T1000 (cell line): ENCODE measurements at places on chromosomes 5 and 9.

GRCh38 chr9:72753266-72753893 lies 199.5 kb downstream of the ALDH1A1 start:
- DNase-seq: no peak

DNA sequence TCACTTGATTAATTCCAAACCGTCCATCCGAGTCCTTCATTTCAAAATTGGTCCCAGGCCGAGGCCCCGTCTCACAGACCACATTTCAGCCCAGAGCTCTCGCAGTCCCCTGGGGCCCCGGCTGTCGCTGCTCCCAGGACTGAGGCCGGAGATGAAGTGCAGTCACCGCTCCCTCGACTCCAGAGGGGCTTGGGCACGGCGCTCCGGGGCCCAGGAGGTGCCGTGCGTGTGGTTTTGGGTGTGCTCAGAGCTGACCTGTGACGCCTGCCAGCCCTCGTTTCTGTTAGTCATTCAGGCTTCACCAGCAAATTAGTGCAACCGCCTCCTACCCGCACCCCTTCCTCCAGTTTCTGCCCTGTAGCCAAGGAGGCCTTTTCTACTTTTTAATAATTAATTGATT lies 48.7 kb upstream of the PHYKPL start:
- no peak for DNase-seq

DNA sequence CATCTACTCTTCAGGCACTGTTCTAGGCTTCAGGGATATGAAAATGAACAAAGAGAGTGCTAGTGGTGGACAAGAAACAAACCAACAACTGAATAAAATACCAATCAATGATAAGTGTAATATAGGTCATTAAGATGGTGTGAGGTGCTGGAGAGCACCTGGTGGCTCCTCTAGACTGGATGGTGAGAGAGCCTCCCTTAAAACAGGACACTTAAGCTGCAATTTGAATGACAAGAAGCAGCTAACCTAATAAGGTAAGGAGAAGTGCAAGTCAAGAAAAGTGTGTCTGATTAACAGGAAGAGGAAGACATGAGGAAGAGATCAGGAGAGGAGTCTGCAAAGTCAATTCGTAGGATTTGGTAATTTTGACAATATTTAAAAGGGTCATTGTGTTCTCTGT lies 23.1 kb downstream of the JAKMIP2 start:
- no peak for DNase-seq

GRCh38 chr5:42321785-42322184 lies 101.5 kb upstream of the GHR start:
- DNase-seq: no peak

DNA sequence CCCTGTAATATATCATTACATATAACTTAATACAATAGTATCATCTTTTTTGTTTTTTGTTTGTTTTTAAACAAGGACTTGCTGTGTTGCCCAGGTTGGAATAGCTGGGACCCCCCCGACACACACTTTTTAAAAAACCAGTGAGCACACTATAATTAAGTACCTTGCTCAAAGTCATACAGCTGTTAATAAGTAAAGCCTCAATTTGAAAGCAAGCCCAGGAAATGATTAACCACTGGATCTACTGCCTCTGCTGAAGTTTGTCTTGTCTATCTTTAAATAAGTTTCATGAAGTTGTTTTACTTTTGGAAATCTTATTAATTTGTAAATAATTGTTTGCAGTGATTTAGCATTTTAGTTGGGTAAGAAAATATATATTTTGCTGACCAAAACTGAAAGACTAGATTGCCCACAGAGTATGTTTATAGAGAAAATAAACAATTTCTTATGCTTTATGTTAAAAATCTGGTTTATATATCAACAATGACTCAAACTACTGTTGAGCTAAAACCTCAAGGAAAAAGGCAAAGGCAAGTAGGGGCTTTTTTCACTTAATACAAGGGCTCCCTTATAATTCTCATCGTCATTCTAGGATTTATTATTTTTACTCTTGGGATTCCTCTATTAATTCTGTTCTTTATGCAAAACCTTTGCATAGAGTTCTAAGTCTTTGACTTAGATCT lies 5.8 kb upstream of the CARNMT1 start:
- DNase-seq: no peak

GRCh38 chr5:150503386-150503785 lies 4.5 kb upstream of the NDST1 start:
- no peak for DNase-seq

GRCh38 chr5:141769671-141770070 lies 87.6 kb upstream of the ARAP3 start:
- DNase-seq: no peak

GRCh38 chr5:172895549-172895948 lies 61.5 kb downstream of the ERGIC1 start:
- no peak for DNase-seq

DNA sequence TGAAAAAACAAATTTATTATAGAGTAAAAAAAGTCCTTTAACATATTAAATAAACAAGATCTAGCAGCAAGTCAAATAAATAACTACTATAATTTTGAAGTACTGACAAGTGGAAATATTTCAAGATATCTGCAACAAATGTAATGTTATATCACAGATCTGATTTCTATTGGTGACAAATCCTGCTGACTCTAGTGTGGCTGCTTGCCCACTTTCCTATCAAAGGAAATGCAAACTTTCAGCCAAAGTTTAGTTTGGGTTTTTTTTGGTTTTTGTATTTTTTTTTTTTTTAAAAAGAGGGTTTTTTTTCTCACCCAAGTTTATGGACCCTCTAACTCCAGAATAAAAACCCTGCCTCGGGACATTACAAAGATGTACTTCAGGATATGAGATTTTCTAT lies 12.9 kb downstream of the ADRA1B start:
- no peak for DNase-seq

DNA sequence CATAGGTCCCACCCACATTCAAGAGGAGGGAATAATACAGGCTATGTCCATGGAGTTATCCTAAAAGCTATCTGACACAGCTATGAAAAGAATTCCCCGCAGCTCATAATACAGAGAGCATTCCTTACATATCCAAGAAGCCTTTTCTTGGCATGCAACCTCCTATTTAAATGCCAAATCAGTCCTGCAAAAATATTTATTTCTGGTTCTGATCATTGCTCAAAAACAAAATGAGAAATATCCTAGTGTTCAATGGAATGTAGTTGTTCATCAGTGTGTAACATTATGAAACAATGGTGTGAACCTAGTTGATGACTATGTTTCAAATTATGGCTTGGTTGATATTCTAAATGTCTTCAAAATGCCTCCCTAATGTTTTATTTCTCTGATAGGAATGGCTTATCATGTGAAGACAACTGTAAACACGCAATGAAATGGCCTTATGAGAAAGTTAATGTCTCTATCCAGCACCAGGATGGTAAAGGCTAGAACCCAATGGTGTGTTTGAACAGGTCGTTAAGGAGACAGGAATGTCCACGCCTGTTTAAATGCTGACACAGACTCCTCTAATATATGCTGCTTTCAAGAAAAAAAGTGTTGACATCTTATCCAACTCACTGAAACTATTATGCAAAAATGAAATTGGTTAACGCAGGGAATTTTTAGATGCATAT lies 126.7 kb upstream of the CDH6 start:
- no peak for DNase-seq

- peak; percentile 82 for DNase-seq
Measured at GRCh38 chr5:149485655-149486615, 65.3 kb downstream of the CSNK1A1 start.

DNA sequence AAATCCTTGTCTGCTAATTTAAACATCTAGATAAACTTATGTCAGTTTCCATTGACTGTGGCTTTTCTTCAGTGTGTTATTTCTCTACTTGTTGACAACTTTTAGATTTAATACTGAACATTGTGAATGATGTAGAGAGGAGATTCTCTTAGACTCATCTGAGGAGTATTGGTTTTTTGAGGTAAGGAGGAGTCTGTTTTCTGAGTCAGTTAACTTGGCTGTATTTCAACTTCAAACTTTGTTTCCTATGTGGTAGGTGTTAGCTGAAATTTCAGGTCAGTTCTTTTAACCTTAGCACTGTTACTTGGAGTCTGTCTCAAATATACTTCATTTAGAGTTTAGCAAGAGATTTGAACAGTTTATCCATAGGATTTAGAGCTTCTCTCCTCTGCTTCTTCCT lies 67.9 kb downstream of the XRCC4 start:
- DNase-seq: no peak

DNA sequence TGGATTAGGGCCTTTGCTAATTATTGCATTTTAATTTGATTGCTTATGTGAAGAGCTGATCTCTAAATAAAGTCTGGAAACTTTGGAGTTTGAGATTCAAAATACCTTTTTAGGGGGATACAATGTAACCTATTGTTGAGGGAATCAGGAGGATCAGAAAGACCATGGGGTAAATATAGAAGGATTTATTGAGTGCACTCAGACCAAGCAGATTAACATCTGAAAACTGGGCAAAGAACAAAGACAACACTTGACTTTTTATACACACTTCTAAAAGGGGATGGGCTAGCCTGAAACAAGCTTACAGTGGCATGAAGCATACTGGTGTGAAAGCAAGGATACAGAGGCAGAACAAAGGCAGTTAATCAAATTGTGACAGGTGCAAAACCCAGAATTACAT lies 174.3 kb downstream of the MRPS30 start:
- no peak for DNase-seq

DNA sequence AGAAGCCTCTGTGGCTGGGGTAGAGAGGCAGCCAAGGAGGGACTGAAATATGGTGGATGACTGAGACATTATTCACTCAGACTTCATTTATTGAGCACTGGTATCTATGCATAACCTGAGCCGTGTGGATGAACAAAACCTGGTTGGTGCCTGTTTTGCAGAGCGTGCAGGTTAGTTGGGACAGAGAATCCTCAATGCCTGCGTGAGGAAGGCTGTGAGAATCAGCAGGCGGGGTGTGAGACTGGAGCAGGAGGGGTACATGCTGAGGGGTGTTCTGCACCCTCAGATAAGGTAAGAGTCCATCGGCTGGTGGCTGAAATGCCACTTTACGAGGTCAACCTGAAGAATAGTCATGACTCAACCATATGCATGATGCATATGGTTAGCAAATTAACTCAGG lies 271.6 kb downstream of the MED10 start:
- DNase-seq: no peak

GRCh38 chr9:132509928-132510874 lies 72.2 kb upstream of the BARHL1 start:
- no peak for DNase-seq

GRCh38 chr5:140986117-140986521 lies 19.8 kb downstream of the PCDHAC2 start:
- DNase-seq: no peak

DNA sequence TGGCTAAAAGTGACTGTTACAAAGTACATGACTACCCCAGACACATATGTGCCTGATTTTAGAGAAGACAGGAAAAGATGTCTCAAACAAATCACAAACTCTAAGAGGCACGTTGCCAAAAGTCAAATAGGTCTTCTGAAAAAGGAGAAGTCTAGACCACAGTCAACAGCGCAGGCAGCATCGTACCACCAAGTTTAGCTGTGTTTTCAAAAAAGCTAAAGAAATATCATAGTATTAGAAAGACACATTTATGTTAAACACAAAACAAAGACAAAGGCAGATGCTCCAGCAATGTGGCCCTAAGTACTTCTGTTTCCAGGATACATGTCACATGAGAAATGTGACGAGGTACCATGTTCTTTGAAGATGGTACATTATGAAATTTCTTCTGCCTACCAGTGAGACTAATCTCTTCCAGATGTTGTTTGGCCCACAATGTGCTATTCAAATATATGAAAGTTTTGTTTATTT lies 43.5 kb downstream of the LPAR1 start:
- no peak for DNase-seq
